ENCODE measurements at places on chromosomes 12 and 14. TPM values are rescaled to one million over a fixed set of nuclear protein-coding genes. Genes with fewer than 3 reads are reported as not detected.

- DNase-seq = no peak
Observed at GRCh38 chr14:63209160-63209559, 4.9 kb downstream of the RHOJ start.

- peak; percentile 72 for DNase-seq
Observed at GRCh38 chr12:79174626-79175025, 310.1 kb downstream of the SYT1 start.

DNA sequence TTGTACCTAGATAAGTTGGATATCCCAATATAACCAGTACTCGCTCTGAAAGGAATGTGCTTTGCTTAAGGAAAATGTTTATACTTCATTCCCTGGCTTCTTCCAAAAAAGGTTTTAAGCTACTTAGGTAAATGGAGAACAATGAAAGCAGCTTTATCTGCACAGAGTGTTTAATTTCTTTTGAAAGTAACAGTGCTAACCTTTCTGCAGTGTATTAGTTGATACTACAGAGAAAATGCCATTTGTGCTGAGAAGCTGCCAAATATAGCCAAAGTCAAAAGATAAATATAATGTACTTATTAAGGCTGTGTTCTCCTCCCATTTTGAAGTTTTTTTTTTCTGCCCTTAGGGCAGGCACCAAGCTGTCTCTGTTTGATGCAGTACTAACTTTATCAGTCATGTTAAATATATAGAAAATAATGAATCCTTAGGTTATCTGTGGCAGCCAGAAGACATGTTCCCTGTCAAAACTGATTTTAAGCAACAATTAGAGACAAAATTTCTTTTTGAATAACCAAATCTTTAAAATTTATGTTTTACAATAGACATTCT, 145.4 kb upstream of the KITLG start:
- DNase-seq = no peak

DNA sequence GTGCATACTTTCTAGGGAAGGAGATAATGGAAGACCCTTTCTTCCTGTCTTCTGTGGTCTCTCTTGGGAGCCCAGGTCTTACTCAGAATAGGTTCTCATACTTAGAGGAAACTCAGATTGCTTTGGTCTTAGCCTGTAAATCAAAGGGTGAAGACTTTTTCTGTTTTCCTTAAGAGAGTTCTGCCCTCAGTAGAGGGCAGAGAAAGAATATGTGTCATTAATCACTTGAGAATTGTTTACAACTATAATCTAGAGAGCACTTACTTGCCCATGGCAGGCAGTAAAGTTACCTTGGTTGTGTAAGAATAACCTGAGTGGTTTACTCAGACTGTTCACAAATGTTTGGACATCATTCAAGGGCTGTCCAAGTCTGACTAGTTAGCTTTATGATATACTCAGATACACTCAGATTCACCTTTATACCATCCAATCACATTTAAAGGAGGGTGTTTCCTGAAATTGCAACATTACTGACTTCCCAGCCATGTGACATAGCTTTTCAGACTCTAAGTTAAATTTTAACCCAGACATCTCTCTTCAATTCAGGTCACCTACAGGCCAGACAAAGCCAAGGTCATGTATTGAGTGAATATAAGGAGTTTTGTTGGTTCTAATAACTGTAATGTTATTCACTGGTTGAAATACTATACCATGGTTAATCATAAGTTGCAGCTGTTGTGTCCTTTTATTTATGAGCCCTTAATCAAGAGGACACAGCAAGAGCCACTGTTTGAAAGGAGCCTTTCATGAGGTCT, 372.2 kb downstream of the RAD51B start:
- DNase-seq = peak; percentile 100

The SLC7A7 gene
- total RNA-seq = 12.7 TPM

The NACA gene
- total RNA-seq = 1,223 TPM

The SERPINA4 gene
- total RNA-seq = not detected

The HNF1A gene
- total RNA-seq = 1.7 TPM
